ENCODE measurements at places on chromosomes 6 and 20. TPM values are rescaled to one million over a fixed set of nuclear protein-coding genes. Genes with fewer than 3 reads are reported as not detected.
A peak's percentile ranks its signal among the peaks of the same experiment; 100 is the strongest.

DNA sequence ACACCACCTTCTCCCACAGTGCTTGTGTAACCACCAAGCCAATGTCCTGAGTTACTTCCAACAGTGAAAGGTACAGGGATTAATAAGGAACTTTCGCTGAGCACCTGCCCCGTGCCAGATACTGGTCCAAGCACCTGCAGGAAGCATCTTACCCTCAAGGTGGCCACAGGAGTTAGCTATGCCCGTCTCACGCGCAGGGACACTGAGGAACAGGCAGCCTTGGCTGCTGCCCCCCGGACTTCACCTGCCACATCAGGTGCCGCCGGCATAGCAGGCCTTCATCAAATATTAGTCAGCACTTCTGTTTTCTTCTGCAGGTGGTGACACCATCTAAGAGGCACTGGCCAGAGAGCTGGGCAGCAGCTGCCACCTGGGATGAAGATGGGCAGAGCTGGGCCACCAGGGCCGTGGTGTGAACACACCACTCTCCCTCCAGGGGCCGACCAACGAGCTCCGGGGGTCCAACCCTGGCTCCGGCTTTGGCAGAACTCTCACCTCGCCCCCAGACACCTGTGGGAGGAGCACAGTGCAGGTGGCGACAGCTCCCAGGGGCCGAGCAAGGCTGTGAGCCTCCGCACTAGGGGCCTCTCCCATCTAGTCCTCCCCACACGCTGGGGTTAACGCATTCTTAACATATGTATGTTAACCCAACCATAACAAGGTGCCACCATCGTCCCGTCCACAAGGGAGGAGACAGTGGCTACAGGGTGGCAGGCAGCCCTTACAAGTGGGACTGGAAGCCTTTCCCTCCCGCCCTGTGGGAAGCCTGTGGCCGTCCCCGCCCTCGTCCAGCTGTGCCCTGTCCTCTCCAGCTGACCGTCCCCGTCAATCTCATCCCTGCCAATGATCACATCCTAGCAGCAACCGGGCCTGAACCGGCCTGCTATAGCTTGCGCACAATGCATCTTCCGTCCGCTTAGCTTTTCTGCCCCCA lies 2.9 kb upstream of the PPDPF start:
- peak; percentile 54 for DNase-seq

GRCh38 chr20:8744228-8744844 lies 324.6 kb upstream of the PLCB4 start:
- DNase-seq = no peak

GRCh38 chr6:169253337-169254238 lies at the start of gene THBS2:
Gene THBS2 (minus strand): TSS chr6:169253846. CDS start chr6:169250784, 3,062 bp downstream.
- no peak for DNase-seq

DNA sequence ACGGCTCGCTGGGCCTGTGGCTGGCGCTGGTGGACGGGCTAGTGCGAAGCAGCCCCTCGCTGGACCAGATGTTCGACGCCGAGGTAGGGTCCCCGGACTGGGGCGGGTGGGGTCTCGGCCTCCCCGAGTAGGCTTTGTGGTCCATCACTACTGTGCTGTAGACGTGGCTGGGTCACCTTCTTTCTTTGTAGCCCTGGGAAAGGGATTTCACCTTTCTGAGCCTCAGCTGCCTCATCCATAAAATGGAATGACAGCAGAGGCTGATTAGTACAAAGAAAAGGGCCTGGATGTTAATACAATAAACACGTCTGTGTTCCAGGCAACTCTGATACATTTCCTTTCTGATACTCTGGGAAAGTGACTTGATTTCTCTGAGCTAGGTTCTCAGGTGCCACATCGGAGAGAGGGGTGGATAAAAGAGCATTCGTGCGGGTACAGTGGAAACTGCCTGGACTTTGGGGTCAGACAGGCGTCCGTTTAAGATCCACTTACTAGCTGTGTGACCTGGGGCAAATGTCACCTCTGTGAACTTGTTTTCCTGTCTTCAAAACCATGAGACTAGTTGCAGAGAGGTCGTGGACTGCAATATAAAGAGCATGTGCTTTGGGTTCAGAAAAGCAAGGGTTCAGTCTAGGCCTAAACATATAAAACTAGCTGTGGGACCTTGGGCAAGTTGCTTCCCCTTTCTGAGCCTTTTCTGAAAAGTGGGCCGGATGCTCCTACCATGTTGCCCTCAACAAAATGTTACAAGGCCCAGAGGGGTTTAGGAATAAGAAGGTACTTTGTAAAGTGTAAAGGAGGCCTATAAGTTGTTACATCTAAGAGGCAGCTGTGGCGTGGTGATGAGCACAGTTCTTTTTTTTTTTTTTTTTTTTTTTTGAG lies 896 bp downstream of the SYS1 start:
- DNase-seq = no peak

- no peak for DNase-seq
These were observed 76.4 kb upstream of the FLRT3 start for GRCh38 chr20:14413835-14414234.

DDO gene
- not detected for total RNA-seq

DNA sequence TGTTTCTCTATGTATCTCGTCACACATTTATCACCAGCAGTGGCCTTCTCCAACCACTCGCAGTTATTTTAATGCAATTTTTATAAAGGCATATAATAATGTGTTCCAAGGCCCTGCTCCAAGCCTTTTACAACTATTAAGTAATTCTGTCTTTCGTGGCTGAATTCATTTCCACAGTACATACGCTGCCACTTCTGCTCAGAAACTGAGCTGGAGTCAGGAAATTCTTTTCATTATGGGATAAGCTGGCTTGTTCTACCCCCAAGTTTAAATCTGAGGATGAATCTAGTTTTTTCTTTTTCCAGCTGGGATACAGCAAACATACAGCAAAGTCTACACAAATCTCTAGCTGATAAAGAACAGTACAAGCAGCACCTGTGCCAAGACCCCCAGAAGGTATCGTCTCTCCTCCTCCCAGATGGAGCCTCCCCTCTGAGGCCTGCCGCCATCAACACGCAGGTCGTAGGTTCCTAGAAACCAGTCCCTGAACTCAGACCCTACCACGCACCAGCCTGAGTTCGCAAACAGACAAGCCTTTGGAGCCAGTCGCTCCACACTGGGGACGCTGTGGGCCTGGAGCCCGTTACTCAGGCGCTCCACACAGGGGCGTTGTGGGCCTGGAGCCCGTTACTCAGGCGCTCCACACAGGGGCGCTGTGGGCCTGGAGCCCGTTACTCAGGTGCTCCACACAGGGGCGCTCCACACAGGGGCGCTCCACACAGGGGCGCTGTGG lies 263.5 kb downstream of the THBS2 start:
- no peak for DNase-seq

DNA sequence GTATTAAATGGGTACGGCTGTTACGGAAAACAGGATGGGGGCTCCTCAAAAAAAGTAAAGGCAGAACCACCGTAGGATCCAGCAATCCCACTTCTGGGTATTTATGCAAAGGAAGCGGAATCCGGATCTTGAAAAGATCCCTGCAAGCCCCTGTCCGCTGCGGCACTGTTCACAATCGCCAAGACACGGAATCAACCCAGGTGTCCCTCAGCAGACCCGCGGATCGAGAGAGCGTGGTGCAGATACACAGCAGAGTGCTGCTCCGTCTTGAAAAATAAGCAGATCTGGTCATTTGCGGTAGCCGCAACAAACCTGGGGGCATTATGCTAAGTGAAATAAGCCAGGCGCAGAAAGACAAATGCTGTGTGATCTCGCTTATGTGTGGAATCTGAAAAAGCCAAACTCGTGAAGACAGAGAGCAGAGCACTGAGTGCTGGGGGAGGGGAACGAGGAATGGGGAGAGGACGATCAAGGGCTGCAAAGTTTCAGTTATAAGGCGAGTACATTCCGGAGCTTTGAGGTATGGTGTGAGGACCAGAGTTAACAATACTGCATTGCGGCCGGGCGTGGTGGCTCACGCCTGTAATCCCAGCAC lies 41.3 kb downstream of the NTSR1 start:
- DNase-seq = no peak

DNA sequence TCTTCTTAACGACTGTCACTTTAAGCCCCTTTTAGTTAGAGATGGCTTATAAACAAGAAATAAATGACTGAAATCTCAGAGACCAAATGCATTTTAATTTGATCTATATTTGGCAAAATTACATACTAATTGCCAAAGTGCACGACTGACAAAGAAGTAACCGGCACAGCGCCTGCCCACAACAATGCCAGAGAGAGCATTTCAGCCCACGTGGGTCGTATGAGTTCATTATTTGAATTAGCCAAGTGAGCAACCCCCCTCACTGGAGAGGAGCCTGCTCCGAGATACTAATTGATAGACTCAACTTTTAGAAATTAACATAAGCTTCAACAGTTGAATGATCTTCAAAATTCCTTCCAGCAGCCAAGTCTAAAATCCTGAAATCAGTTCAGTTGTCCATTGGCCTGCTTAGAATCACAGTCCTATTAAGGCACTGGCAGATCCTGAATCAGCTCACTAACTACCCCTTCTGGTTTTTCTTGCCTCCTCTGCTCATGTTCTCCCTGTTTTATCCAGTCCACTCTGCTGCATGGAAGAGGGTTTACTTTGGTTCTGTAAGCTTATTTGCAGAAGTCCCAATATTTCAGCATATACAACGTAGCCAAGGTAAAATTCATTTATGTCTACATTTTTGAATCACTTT lies 519.1 kb upstream of the AGPAT4 start:
- no peak for DNase-seq

BPIFB4 gene
- total RNA-seq = not detected

DNA sequence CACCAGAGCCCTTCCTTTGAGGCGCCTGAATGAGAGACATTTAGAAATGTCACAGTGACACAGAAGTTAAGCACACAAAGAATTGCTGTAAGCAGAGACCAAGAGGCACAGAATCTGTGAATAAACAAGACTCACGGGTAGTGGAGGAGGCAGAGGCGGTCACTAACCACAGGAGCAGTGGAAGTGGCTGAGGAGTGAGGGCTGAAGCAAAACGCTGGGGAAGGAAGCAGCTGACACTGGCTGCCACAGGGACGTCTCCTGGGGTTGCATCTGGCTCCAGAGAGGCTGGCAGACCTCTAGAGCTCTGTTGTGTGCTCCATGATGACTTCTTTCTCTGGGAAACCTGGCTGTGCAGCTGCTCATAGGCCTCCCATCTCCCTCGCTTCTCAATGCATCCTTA lies 65.0 kb upstream of the SLC2A12 start:
- DNase-seq = no peak

DNA sequence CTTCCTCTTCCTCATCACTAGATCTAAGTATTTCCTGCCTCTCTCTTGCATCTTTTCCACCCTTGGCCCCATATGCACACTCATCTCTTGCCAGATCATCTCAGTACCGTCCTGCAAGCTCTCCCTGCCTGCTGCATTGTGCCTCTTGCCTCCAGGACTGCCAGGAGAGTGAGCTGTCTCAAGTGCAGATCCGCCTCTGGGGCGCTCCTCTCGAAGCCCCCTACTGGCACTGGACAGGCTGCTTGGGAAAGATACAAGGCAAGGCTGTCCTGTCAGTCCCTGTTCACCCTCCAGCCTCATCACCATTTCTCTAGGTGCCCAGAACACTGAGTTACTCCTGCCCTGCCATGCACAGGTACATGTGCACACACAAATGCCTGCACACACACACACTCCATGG lies 10.2 kb downstream of the SYNDIG1 start:
- no peak for DNase-seq

GSTA2 gene
- total RNA-seq = not detected

EYS gene
- total RNA-seq = not detected

RBM12 gene
- total RNA-seq = 116 TPM

- no peak for DNase-seq
These were observed 47.6 kb downstream of the HTR1B start for GRCh38 chr6:77415706-77416105.

HLA-DQA2 gene
- not detected for total RNA-seq

Data from activated naive CD4-positive, alpha-beta T cell treated with anti-CD3 and anti-CD28 coated beads, Interleukin-2, amount 50 U/mL, for 72 hours (primary cell).